Activated T-helper 17 cell treated with anti-CD3 and anti-CD28 coated beads, Interleukin-2, amount 50 U/mL, for 72 hours (primary cell): ENCODE measurements at places on chromosomes 7 and 10. TPM values are rescaled to one million over a fixed set of nuclear protein-coding genes. Genes with fewer than 3 reads are reported as not detected.

- ATAC-seq: no peak
Measured at GRCh38 chr10:664301-664700, 25.2 kb downstream of the DIP2C start.

GRCh38 chr10:111801841-111802240 lies 381.7 kb downstream of the GPAM start:
- no peak for ATAC-seq

DNA sequence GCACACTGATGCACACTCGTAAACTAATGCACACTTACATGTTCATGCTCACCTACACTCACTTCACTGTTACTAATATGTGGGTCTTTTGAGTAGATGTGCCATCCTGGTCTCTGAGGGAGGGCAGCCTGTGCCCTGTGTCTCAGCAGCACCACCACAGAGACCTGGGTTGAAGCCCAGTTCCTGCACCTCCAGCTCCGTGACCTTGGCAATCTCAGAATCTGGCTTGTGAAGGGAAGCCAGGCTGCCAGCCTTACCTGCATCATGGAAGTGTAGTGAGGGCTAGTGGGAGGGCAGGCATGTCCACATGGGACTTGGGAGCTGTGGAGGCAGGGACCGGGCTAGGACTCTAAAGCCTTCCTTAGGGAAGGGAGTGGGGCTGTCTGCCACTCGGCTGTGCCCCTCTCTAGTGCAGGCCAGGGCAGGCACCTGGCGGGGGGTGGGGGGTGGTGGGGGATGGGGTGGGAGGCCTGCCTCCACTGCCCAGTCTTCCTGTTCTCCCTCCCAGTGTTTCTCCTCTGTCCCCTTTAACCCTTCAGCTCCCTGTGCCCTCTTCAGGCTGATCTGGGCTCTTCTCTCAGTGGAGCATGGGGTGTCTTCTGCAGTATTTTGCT lies 8.1 kb downstream of the ADCY1 start:
- no peak for ATAC-seq

- peak; percentile 56 for ATAC-seq
Measured at GRCh38 chr10:80664071-80664680, 126.5 kb downstream of the SH2D4B start.

DNA sequence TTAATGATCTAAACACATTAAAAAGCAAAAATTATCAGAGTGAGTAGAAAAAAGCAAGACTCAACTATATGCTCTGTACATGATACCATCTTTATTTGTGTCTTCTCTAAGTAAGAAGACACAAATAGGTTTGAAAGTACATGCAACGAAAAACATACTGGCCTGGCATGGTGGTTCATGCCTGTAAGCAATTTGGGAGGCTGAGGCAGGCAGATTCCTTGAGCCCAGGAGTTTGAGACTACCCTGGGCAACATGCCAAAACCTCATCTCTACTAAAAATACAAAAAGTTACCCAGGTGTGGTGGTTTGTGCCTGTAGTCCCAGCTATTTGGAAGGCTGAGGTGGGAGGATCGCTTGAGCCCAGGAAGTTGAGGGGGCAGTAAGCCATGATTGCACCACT lies 78.1 kb upstream of the TOMM7 start:
- ATAC-seq: no peak

DNA sequence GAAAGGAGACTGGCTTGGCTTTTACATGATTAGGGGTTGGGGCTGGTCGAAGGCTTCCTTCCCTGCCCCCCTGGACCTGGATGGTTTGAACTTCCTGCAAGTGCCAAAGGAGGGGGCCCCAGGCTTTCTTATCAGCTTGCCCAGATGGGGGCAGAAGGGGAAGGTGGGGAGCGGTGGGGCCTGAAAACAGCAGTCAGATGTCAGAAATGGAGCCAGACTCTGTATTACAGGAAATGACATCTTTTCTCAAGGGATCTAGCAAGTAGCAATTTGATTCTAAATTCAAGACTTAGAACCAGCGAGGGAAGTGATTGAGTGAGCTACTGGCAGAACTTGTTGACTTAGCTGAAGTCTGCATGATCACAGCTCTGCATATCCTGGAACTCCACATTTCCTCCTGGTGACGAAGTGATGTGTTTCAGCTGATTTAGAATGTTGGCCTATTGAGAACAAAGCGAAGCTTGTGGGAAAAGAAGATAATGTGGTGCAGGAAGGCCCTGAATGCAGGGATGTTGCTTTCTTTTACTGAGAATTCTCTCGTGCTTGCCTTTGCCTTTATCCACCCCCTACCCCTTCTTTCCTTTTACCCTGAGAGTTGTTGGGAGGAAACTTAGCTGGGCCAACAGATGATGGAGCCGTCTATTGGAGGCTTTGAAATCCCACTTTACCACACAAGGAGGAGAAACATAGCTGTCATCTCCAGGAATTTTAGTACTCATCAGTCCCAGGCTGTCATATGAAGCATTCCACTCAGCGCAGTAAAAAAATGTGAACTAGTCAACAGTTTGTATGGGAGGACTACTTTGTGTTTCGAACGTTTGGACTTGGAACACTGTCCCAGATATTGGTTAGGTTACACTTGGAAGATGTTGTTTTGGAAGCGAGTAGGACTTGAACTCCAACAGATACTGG lies 43.2 kb downstream of the CCNY start:
- ATAC-seq: no peak

GRCh38 chr10:44801383-44802327 lies 109.5 kb upstream of the TMEM72 start:
- ATAC-seq: no peak

DNA sequence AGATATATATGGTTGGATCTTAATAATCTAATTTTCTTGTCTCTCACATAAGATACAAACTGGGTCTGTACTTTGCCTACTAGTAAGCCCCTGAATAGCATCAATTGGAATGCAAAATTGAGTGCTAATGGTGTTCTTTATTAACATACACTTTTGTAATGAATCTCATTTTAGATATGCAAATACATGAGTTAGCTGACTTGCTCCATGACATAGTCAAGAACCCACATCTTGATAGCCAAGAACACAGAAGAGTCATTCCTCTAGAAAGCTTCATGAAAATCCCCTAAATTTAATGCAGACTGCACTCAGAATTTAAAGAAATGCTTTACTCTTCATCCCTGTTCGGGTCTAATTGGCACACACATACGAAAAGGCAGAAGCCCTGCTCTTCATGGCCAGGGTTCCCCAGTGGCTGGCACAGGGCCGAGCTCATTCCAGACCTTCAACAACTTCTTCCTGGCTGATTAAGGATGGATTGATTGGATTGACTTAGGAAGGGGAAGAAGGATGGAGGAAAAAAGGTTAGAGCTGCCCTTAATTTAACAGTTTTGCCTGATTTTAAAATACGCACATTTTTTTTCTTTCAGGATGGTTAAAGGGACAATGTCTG lies 431.1 kb upstream of the KLF6 start:
- no peak for ATAC-seq

DNA sequence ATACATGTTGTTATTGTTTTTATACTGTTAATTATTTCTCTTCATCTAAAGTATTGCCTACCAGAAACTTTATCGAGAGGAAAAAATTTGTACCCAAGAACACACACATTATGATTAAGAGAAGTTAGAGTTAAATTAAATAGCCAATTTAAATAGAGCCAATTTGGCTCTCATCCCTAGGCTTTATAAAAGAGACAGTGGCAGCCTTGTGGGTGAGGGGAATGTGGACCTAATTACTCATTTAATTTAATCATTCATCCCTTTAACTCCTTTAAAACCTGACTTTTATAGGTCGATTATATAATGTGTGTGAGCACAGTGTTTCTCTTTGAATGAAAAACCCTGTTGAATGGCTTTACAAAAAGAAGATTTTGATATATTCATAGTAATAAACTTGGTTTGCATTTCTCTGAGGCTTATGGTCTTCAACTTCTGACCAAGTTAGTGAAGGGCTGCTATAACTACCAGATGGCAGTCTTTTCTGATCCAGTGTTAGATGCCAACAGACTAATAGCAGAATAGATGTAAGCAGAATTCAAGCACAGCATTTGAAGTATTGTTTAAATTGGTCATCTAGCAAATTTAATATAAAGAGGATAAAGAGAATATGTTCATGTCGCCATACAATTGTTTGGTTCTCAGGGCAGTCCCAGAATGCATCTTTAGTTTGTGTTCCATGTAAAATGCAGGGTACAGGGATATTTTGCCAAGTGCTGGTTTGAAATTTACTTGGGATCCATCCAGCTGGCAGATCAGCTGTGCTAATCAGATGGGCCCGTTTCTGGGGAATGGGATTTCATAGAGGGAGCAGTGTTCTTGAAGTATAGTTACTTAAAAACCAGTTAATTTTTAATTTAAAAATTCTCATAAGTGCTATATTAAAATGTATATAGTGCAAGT lies 25.3 kb downstream of the ADD3 start:
- ATAC-seq: no peak

DNA sequence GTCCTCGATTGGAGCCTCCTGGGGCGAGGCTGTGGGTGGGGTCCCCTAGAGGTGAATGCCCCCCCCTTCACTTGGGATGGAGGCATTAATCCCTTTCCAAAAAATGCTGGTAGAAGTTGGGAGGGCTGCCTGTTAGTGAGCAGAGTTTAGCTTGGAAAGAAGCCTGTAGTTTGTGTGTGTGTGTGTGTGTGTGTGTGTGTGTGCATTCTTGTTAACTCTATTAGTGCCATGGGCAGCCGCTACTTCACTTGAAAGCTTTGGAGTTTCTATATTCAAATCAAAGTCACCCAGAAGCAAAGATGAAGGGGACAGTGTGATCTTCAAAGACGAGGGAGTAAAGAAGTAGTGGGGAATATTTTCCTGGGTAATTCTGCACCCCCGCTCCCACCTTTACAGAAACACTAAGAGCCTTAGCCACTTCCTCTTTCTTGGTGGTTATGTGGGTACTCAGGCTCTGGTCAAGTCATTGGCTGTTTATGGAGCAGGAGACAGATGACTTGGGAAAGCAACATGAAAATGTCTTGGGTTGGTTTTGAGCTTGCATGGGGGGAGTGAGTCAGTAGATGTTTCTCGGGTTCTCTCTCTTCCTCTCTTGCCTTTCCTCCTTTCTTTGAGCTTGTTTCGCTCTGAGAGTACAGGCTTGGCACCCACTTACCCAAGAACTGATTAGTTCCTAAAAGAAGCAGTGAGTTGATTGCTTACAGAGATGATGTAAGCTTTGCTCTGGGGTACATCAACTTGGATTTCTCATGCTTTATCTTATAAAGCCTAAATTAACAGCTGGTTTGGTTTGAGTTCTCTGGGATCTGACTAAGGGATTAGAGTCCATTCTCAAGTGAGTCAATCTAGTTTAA lies 35.9 kb downstream of the TCF7L2 start:
- peak; percentile 82 for ATAC-seq

DNA sequence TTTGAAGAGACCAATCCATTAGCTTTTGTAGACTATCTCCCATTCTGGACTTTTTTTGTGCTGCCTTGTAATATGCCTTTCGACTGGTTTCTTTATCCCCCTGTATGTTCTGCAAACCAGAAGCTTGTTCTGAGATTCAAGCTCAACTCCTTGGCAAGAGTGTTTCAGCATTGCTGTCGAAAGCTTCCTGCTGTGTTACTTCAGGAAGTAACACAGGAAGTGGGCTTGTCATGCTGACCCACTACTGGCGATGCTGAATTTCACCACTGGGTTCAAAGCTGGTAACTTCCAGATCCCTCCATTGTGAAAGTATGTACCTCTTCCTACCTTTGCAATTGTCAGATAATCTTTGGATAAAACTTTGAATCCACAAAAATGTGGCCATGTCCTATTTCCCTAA lies 57.9 kb upstream of the INSYN2A start:
- ATAC-seq: no peak

DNA sequence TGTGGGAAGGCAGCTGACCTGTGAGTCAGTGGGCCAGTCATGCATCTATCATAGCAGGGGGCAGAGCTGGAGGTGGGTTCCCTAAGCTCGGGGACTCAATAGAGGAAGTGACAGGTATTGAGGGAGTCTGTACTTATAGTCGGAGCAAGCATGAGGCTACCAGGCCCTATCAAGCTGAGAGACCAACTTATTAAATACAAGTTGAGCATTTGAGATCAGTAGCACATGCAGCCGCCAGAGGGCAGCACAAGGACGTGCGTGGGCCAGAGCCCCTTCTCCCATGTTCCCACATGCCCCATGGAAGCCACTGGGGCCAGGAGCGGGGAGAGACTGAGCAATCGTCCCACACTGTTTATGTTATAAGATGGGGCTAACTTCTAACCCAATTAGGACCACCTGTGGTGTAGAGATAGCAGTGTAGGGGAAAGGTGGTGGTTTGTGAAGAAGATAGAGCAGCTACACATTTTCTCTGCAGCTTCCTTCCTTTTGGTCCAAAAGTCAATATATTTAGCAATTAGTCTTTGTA lies 13.0 kb upstream of the STK31 start:
- ATAC-seq: peak; percentile 52

DNA sequence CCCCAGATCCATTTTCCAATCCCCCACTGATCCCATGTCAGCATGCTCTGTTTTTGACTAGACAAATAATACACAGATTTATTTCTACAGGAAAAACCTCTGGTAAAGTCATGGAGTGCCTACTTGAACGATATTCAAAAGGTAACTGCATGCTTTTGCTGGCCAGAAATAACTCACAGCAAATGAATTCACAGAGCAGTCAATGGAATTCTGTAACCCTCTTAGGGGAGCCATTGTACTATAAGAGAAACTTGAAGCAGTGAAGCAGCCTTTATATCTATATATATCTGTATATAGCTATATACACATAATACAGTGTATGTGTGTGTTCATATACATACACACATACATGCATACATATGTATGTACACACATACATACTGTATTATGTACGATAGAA lies 29.0 kb upstream of the MEOX2 start:
- no peak for ATAC-seq

DNA sequence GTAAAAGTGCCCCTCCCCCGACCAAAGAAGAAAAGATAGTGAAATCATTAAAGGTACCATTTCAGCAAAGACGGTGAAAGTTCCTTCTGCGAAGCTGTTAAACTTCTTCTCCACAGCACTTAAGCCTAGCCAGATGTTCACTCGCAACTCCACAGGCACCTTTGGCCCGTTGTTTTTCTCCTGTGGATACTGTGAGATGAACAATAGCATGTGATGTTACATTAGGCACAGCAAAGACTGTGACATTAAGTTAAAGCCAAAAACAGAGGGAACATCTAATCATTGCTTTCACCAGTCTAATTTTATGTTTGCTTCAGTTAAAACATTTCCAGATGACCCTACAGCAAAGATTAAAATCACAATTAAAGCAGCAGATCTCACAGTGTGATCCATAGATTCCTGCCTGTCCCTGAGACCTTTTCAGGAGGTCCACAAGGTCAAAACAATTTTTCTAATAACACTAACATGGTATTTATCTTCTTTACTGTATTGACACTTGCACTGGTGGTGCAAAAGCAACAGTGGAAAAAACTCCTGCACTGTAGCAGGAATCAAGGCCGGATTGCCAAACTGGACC lies 112.5 kb downstream of the MYOF start:
- ATAC-seq: no peak

DNA sequence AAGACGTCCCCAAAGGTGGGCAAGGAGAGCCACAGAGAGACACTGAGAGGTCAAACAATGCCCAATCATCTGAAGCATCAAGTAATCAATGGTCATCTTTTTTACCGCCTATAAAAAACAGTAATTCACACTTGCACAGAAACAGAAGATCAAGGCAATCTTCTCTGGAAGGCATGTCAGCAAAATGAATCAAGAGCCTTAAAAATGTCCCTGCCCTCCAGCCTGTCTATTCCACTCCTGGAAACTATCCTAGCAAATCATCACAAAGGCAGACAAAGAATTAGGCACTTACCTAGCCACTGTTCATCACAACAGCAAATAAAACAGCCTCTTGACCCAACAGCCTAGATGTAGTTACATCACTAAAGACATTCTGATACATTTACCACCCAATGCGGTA lies 48.9 kb downstream of the FAM53B start:
- no peak for ATAC-seq

The TUBB8 gene
- total RNA-seq: not detected

The CYP2C8 gene
- 0.16 TPM for total RNA-seq

The MSS51 gene
- total RNA-seq: 7.3 TPM

The GPR85 gene
- total RNA-seq: not detected

The PFKP gene
- 349 TPM for total RNA-seq

The ZNF503 gene
- 0.30 TPM for total RNA-seq
